ENCODE measurements at places on chromosomes 3 and 15.
A peak's percentile ranks its signal among the peaks of the same experiment; 100 is the strongest.

- no peak for DNase-seq
Measured at GRCh38 chr3:131778526-131778925, 256.3 kb downstream of the CPNE4 start.

DNA sequence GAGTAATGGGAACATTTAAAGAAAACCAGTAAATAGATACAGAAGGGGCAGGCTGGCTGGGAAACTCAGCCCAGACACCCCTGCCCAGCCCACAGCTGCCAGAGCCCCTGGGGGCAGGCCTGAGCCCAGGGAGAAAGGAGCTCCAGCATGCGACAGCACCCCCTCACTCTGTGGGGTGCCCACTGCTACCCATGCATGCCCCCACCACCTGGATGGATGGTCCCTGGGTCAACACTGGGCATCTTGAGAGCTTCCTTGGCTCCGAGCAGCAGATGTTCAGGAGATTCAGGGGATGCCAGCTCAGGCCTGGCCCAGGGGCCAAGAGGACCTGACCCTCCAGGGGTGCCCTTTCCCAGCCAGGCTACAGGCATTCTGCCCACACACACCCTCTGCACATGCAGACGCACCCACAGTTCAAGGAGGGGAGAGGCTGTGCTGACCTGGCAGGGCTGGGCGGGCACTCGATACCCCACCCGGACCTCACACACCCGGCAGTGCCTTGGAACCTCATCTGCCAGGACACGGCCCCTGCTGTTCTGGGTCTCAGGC, 31.5 kb downstream of the PTH1R start:
- no peak for DNase-seq

GRCh38 chr3:43214616-43215015, 71.7 kb upstream of the SNRK start:
- no peak for DNase-seq

DNA sequence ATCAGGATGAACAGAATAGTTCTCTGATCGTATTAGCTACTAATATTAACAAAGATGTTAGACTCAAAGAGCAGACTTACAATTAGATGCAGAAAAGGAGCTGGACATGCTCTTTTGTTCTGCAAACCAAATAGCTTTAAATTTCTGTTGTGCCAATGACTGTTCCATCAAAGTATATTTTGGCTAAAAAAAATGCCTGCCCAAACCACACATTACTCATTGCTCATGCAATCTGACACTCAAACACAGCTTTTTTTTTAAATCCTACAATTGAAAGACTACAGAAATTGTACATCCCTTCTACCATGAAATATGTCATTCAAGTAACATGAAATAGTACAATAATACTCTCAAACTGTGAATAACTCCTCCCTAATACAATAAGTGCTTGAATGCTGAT, 48.6 kb downstream of the SHOX2 start:
- DNase-seq: no peak

DNA sequence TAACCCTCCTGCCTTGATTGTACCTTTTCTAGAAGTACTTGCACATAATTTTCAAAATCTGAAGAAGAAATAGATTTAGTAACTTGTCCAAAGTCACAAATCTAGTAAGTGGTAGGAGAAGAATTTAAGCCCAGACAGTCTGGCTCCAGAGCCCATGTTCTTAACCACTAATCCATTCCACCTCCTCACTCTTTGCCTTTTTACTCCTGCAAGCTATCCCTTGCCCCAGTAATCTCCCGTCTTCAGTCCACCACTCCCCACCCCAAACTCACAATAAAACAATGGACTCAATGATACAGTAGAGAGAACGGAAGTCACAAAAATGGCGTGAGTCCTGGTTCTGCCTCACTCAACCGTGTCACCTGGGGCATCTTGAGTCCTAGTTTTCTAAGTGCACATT, 48.7 kb downstream of the SETMAR start:
- no peak for DNase-seq

DNA sequence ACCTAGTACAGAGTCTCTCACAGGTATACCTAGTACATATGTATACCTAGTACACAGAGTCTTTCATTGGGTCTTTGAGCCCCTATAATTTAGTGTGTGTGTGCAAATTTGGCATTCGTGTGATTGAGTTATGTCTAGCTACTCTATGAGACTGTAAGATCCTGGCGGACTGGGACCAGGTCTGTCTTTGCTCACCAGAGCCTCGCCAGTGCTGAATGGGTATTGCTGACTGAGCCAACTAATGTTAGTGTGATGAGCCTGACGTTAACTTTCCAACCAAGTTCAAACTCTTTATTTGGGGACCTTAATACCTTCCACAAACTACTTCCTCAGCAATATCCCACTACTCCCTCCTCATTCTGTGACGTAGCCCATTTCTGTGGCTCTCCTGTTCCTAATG, 35.6 kb downstream of the SETMAR start:
- DNase-seq: no peak

DNA sequence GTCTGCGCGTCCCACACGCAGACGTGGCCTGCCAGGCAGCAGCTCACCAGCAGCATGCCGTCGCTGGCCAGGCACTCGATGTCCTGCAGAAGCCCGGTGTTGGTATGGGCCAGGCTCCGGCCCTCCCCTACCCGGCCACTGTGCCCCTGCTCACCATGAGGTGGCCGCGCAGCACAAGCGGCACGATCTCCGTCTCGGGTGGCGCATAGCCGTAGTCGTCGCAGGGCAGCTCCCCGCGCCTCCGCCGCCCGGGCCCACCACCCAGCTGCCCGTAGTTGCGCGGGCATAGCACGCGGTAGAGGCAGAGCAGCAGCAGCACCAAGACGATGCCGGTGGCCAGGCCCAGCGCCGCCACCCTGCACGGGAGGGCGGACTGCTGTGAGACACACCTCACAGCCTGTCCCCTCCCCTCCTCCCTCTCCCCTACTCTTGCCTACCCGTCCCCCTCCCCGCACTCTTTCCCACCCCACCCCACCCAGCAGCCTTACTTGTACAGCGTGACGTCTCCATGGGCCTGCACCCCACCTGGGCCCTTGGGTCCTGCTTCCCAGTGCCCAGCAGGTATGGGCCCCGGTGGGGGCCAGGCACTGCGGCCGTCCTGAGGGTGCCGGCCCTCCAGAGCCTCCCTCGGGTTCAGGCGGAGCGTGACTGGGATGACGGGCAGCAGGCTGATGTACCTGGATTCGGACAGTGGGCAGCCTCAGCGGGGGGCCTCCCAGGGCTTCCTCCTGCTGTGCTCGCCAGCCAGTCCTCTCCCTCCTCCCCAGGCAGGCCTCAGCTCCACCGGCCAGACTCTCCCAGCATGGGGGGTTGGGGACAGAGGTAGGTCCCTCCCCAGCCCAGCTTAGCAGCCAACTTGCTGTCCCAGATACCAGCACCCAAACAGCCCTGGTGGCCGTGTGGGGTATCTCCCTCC, 37.6 kb downstream of the PTPN23 start:
- no peak for DNase-seq

DNA sequence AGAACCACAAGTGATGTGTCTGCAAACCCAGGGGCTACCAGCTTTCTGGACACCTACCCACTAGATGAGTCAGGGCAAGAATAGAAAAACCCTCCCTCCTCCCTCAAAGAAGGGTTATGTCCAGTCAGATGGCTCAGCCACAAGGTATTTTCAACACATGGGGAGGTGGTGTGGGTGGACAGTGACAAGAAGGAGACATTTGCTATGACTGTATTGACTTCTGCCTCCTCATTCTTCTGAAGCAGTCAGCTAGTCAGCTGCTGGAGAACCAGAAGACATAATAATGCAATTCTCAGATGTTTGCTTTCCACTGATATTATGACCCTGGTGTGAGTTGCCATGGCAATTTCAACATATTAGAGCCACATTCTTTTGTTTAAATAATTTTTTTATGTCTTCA, 66.7 kb upstream of the GOLGA8B start:
- no peak for DNase-seq

DNA sequence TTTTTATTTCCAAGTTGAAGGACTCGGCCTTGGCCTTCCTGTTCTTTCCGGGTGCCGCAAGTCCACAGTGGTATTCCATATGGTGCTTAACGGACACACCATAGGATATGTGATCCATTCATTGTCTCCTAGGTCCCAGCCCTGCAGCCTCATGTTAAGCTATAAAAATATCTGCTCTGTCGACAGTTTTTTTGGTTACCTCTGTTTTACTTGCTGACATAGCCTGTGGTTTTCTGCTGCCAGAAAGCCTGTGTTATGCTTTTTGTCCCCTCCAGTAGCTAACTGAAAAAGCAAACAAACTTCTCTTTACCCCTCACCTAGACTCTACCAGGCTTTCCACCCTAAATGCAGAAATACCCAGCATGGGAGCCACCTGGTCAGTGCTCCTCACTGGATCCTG, 5.3 kb downstream of the INAFM2 start:
- DNase-seq: no peak

DNA sequence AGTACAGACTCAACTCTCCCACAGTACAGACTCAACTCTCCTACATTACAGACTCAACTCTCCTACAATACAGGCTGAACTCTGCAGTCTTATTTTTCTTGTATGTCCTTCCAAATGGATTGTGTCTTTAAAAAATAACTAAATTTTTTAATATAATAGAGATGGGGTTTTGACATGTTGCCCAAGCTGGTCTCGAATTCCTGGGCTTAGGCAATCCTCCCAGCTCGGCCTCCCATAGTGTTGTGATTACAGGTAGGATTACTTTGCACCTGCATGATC, 31.2 kb upstream of the UBXN7 start:
- no peak for DNase-seq

GRCh38 chr3:49785565-49786356, 581 bp downstream of the IP6K1 start:
- peak; percentile 49 for DNase-seq

GRCh38 chr3:138042043-138042442, 32.1 kb downstream of the CLDN18 start:
- no peak for DNase-seq

GRCh38 chr15:29765234-29765841, 56.9 kb downstream of the TJP1 start:
- DNase-seq: no peak

- peak; percentile 35 for DNase-seq
Measured at GRCh38 chr3:9316881-9317361, 45.9 kb upstream of the THUMPD3 start.

DNA sequence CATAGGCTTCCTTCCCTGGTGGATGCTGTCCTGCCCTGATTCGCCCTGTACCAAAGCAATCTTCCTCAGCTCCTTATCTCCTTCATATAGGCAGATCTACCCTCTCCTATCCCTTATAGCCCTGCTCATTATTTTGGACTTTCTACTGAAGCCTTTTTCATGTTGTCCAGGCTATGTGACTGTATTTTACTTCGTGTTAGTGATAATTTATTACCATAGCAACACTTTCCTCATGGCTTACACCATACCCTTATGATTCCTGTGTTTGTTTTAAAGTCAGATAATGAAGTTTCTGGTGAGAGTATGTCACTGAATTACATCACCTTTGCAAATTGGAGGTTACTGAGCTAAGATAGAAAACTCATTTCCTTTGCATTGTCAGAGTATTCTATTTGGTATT, 352.6 kb downstream of the NLGN1 start:
- DNase-seq: no peak

DNA sequence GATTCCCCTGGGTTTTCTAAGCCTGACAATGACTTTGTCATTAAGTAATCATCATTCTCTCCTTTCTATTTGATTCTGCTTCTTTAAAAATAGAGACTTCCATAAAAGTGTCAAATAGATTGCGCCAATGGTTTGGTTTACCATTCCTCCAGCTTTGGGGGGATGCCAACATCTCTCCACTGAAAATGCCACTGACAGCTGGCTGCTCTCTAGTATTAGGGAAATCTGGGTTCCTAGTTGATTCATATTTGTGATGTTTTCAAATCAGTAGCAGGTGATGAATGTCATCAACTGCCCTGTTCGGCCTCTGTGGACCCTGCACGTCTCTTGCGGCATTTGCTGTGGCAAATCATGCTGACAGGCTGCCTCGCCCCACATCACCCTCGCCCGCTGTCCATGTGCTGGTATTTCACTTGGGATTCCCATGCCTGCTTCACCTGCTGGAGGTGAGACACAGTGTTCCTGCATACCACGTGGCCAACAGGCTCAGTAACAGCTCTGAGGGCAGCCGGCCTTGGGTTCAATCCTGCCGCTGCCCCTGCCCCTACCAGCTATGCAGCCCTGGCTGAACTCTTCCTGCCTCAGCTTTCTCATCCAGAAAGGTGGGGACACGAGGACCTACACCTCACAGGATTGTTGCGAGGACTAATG, 28.1 kb downstream of the ZXDC start:
- no peak for DNase-seq

DNA sequence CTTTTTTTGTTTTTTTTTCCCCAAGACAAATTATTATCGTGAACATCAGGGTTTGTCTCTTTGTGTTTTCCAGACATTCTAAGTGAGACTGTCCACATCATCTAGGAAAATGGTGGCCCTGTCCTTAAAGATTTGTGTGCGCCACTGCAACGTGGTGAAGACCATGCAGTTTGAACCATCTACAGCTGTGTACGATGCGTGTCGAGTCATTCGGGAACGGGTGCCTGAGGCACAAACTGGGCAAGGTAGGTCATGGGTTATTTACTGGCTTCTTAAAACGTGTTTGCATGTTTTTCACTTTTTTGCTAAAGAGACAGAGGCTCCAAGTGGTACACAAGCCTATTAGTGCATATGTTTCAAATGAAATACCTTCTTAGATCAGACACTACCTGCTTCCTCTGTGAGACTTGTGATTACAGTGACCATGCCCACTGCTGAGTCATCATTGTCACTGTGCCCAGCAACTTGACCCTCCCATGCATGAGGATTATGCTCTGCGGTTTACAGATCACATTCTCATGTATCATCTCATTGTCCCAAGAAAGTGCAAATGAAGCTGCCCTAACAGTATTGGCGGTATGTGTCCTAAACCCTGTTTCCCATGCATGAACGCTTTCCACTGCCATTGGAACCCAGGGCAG, 395.2 kb upstream of the TPM1 start:
- DNase-seq: no peak

- DNase-seq: peak; percentile 72
Measured at GRCh38 chr3:159859424-159859823, 129.2 kb upstream of the IL12A start.

DNA sequence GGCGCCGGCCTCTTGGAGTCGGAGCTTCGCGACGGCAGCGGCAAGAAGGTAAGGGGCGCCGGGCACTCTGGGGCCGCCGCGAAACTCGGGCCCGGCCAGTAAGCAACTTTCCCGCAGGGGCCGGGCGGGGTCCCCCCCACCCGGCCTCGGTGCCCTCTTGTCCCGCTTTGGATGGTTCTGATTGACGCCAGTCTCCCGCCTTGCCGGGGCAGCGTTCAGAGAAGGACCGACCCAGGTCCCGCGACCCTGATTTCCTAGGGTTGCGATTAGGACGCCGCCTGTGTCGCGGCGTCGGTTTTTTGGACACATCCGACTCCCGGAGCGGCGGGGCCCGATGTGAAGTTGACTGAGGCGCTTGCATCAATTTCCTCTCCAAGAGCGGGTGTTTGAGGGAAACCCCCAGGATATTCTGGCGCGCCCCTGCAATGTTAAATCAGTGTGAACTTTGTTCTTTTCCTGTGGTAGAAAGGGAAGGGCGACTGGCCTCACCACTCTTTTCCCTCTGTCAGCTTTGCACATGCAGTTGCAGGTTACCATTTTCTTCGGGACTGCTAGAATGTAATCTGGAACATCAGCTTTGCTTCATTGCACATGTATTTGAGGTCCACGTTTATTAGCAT, 755 bp downstream of the PDE8A start:
- peak; percentile 18 for DNase-seq

Data from cerebellar cortex (tissue), 1 donor.